ENCODE measurements at places on chromosomes 7 and 10. TPM values are rescaled to one million over a fixed set of nuclear protein-coding genes. Genes with fewer than 3 reads are reported as not detected.

Gene RBP3
- total RNA-seq, result not detected

Gene SSC4D
- total RNA-seq, result 0.42 TPM

- no peak overlapping the region for H3K4me3 ChIP-seq
- no peaks in the 10 kb centered on the region for H3K27me3 ChIP-seq
- peaks cover 58% of the 10 kb centered on the region for H3K4me1 ChIP-seq
- no peak for DNase-seq
- H3K36me3 ChIP-seq, result peaks cover 14% of the 10 kb centered on the region
Measured at GRCh38 chr7:26159243-26159642, 7.2 kb downstream of the NFE2L3 start.

DNA sequence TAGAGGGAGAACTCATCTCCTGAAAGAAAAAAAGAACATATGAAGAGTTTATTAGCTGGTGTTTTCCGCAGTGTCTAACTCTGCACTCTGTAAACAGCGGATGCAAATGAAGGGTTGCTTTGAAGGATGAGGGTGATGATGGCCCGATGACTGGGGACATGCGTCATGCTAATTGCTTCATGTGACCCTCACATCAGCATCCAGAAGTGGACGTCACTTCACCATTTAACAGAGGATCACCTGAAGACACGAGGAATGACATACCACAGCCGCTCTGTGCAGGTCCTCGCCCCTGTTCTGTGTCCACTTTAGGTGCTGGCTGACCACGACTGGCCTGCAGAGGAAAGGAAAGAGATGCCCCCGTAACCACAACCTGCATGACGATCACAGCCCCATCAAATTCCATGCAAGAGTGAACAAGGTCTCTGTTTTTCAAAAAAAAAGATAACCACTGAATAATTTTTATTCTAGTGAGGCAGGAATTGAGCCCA, 82.9 kb downstream of the KLF6 start:
- DNase-seq, result no peak
- peaks cover 28% of the 10 kb centered on the region for H3K27me3 ChIP-seq
- H3K36me3 ChIP-seq, result no peaks in the 10 kb centered on the region
- H3K4me1 ChIP-seq, result no peaks in the 10 kb centered on the region
- H3K4me3 ChIP-seq, result no peak overlapping the region

GRCh38 chr7:43656997-43657396, 72.3 kb downstream of the COA1 start:
- no peaks in the 10 kb centered on the region for H3K27me3 ChIP-seq
- H3K36me3 ChIP-seq, result peaks cover 49% of the 10 kb centered on the region
- H3K4me1 ChIP-seq, result peaks cover 48% of the 10 kb centered on the region
- H3K27ac ChIP-seq, result no peak overlapping the region

Gene IMPDH1
- total RNA-seq, result 64.4 TPM

DNA sequence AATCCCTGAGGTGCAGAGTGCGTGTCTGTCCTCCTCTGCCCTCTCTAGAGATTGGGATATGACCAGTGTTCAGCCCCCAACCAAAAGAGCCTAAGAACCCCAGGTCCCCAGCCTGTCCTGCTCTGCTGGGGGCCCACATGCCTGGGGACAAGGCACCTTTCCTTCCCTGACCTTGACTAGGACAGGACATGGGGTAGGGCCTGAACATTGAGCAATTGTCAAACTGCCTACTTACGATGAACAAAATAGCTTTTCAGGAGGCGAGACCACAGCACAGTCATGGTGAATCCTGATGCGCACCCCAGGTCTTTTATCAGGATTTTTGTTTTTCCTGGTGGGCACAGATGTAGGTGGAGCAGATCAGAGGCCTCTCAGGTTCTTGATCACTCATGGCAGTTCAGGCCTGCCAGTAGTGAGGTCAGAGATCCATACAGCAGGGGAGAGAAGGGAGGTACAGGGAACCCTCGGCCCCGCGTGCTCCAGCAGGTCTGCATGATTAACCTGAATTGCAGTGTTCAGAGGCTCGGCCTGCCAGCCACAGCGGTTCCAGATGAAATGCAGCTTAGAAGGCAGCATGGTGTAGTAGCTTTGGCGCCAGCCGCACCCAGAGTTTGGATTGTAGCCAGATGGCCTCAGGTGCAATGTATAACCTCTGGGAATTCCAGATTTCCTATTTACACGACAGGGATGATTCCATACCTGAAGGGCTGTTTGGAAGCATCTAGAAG, 191.3 kb downstream of the CUX1 start:
- no peaks in the 10 kb centered on the region for H3K36me3 ChIP-seq
- no peak overlapping the region for H3K27ac ChIP-seq
- H3K27me3 ChIP-seq, result no peaks in the 10 kb centered on the region

GRCh38 chr10:26085549-26085948, 131.0 kb upstream of the GAD2 start:
- no peak for DNase-seq
- peaks cover 12% of the 10 kb centered on the region for H3K27me3 ChIP-seq
- no peaks in the 10 kb centered on the region for H3K36me3 ChIP-seq
- H3K4me3 ChIP-seq, result no peak overlapping the region
- no peak overlapping the region for H3K27ac ChIP-seq

GRCh38 chr10:113169111-113169510, 219.1 kb downstream of the TCF7L2 start:
- H3K4me3 ChIP-seq, result no peak overlapping the region
- DNase-seq, result no peak
- H3K36me3 ChIP-seq, result no peaks in the 10 kb centered on the region
- H3K4me1 ChIP-seq, result peaks cover 6% of the 10 kb centered on the region
- H3K27me3 ChIP-seq, result peaks cover 3% of the 10 kb centered on the region

- H3K36me3 ChIP-seq, result no peaks in the 10 kb centered on the region
- peak overlapping the region; percentile 1 for H3K4me3 ChIP-seq
- no peaks in the 10 kb centered on the region for H3K27me3 ChIP-seq
- H3K4me1 ChIP-seq, result peaks cover 12% of the 10 kb centered on the region
- no peak for DNase-seq
Measured at GRCh38 chr10:12644380-12645144, 295.2 kb downstream of the CAMK1D start.

Gene CCDC146
- 10.8 TPM for total RNA-seq

GRCh38 chr7:36984710-36985312, 260.5 kb upstream of the AOAH start:
- DNase-seq, result no peak
- no peak overlapping the region for H3K27ac ChIP-seq
- H3K27me3 ChIP-seq, result no peaks in the 10 kb centered on the region
- H3K4me1 ChIP-seq, result peaks cover 15% of the 10 kb centered on the region
- H3K36me3 ChIP-seq, result peaks cover 10% of the 10 kb centered on the region

DNA sequence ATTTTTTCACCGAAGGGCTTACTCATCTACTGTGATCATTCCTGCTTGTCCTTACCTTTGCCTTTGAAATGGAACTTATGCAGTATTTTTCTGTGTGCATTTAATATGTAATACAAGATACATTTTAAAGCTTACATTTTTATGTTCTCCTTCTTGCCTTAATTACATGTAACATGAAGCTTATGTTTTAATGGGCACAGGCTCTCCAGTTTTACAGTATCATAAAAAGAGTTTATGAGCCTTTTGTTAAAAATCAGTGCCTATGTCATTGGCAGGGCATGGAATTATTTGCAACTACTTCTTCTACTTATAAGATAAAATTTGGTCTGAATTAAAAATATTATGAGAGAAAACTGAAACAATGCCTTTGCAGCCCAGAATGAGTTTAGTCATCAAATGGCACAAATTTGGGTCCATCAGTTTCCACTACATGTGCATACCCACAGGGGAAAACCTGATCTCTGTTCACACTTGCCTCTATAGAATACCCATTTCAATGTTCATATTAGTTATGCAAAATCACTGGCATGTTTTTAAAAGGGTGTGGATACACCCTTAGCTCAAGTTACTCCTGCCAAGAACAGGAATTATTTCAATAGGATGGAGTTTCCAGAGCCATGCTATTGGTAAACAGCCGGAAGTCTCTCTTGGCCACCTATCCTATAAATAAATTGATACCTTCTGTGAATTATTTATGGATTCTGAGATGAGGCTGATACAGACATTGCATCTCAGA, 27.9 kb upstream of the WNT16 start:
- no peak overlapping the region for H3K4me3 ChIP-seq
- no peak overlapping the region for H3K27ac ChIP-seq
- no peaks in the 10 kb centered on the region for H3K36me3 ChIP-seq
- H3K27me3 ChIP-seq, result peaks cover 4% of the 10 kb centered on the region
- no peaks in the 10 kb centered on the region for H3K4me1 ChIP-seq
- DNase-seq, result no peak

DNA sequence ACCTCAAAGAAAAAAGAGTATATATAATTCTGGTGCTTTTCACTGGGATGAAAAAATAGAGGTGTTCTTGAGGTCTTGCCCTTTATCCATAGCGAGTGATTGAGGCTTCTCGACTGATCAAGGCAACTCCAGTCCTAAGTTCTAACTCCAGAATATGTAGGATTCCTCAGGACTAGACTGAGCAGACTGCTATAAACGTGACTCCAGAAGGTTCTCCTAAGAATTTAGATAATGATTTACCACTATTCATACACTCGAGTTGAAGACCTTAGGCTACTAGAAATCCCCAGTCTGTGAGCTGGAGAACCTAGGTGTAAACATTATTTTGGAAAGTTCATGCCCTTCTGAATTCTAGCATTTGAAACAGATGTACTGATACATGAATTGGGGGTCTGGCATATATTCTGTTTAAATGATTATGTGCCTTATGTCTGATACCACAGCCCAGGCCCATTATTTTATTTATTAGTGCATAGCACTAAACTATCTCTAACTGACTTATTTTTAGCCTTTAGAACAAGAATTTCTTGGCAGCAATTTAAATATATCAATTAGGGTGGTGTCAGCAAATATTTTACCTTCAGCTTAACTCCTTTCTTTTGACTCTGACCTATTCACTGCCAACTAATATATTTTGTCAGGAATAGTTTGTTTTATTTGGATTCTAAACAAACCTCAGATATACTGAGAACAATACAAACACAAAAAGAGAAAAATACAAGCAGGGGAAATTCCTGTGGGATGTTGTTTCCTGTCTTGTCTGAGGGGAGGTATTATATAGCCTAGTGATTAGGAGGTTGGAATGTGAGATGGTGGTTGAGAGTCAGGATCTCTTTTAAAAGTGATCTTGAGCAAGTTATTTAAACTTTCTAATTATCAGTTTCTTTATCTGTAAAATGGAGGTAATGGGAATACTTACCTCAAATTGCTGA, 75.8 kb downstream of the PODXL start:
- H3K4me3 ChIP-seq, result no peak overlapping the region
- H3K27me3 ChIP-seq, result no peaks in the 10 kb centered on the region
- H3K27ac ChIP-seq, result no peak overlapping the region
- H3K4me1 ChIP-seq, result no peaks in the 10 kb centered on the region
- DNase-seq, result no peak
- H3K36me3 ChIP-seq, result peaks cover 4% of the 10 kb centered on the region

DNA sequence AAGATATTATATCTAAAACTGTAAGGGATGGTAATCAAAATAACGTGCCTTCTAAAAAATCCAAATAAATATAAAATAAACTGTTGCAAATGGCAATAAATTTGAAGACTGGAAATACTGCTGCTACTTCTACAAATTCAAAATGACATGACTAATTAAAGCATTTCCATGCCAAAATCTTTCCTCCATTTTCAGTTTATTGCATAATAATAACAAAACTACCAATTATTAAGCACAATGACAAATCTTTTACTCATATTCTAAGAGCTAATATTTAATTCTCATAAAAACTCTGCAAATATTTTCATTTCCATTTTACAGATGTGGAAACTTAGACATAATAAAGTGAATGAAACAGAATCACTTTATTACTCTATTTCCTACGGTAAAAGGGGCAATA, 38.8 kb upstream of the NEBL start:
- no peak overlapping the region for H3K4me3 ChIP-seq
- H3K36me3 ChIP-seq, result no peaks in the 10 kb centered on the region
- DNase-seq, result no peak
- H3K4me1 ChIP-seq, result no peaks in the 10 kb centered on the region
- no peak overlapping the region for H3K27ac ChIP-seq
- H3K27me3 ChIP-seq, result no peaks in the 10 kb centered on the region

Gene CYP2E1
- total RNA-seq, result 0.65 TPM

DNA sequence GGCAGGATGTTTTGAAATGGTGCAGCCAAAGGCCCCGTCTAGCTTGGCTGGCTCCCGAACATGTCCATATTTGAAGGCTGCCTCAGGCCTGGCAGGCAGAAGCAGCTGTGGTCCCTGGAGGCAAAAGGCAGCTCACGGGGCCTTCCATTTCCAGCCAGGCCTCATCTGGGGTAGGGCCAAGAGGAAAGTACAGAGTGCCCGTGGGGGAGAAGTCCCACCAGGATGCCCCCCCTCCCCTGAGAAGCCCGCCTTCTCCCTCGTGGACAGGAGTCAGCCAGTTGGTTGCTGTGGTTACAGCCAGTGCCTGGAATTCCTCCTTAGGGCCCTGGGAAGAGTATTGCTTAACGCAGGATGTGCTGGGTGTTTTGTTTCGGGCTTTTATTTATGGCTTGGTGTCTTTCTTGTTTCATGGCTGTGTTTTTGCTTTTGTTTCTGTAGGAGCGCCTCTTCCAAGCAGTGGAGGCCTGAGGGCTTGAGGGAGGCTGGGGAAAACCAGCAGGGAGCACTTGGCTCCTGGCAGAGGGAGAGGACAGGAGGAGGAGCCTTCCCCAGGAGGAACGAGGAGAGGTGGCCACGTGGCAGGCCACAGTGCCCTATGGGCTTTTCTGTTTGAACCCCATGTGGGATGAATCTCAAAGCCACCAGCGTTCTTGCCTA, 45.4 kb downstream of the CHST3 start:
- DNase-seq, result no peak
- no peak overlapping the region for H3K4me3 ChIP-seq
- H3K4me1 ChIP-seq, result no peaks in the 10 kb centered on the region
- no peaks in the 10 kb centered on the region for H3K36me3 ChIP-seq
- H3K27ac ChIP-seq, result no peak overlapping the region

Gene CAMK2B
- total RNA-seq, result 0.11 TPM

DNA sequence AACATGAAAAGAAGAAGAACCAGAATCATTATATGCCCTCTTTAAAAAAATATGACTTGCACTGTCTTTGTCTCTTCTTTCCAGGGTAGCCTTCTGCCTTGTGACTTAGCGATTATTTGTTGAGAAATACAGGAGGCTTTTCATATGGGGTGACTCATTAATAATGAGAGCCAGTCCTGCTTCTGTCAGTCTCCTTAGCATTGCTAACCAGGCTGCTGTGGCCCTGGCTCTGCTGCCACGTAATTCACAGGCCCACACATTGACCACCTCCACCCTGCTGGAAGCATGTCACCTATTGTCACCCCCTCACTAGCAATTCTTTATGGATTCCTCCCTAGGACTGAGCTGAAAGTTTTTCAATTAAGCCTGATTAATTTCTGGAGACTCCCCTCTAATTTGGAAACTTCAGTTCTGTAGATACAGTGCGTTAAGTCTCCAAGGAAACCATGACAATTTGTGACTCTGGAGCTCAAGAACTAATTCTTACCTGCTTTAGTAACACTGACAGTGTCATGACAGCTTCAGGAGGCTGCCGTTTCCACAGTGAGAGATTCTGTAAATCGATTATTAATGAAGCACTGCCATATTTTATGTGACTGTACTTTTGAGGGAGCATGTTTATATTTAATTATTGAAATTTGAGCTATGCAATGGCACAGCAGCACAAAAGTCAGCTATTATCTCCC, 267.9 kb upstream of the SP8 start:
- no peaks in the 10 kb centered on the region for H3K27me3 ChIP-seq
- no peaks in the 10 kb centered on the region for H3K4me1 ChIP-seq
- no peak overlapping the region for H3K27ac ChIP-seq
- H3K4me3 ChIP-seq, result no peak overlapping the region
- no peaks in the 10 kb centered on the region for H3K36me3 ChIP-seq

GRCh38 chr10:73899423-73899822, 11.5 kb upstream of the PLAU start:
- DNase-seq, result no peak
- H3K4me1 ChIP-seq, result peaks cover 2% of the 10 kb centered on the region
- peaks cover 23% of the 10 kb centered on the region for H3K27me3 ChIP-seq
- H3K36me3 ChIP-seq, result no peaks in the 10 kb centered on the region
- H3K4me3 ChIP-seq, result no peak overlapping the region

Measured in activated naive CD8-positive, alpha-beta T cell treated with anti-CD3 and anti-CD28 coated beads, Interleukin-2, amount 10 ng/mL, durations not matched to agents 7 days and 5 days (primary cell).